ENCODE measurements at places on chromosomes 13 and 19. TPM values are rescaled to one million over a fixed set of nuclear protein-coding genes. Genes with fewer than 3 reads are reported as not detected.

CEACAM1 gene
- total RNA-seq: 26.9 TPM

WDR88 gene
- not detected for total RNA-seq

MBD3L2 gene
- not detected for total RNA-seq

CYTH2 gene
- 44.2 TPM for total RNA-seq

NOTCH3 gene
- not detected for total RNA-seq

DAND5 gene
- not detected for total RNA-seq

TMEM221 gene
- total RNA-seq: not detected

TTC9B gene
- not detected for total RNA-seq
